NCI-H1436 (cell line): ENCODE measurements at places on chromosomes 13 and 19.

- DNase-seq, result no peak
Observed at GRCh38 chr13:111337206-111337605, 16.8 kb downstream of the TEX29 start.

- no peak for DNase-seq
Observed at GRCh38 chr13:44181931-44182330, 191.7 kb upstream of the SERP2 start.

GRCh38 chr13:99446242-99446641 lies 55.0 kb upstream of the TM9SF2 start:
- no peak for DNase-seq

- DNase-seq, result no peak
Observed at GRCh38 chr13:20411638-20412342, 113.9 kb downstream of the CRYL1 start.

- no peak for DNase-seq
Observed at GRCh38 chr13:89812856-89813255, 1534.6 kb upstream of the MIR17HG start.

DNA sequence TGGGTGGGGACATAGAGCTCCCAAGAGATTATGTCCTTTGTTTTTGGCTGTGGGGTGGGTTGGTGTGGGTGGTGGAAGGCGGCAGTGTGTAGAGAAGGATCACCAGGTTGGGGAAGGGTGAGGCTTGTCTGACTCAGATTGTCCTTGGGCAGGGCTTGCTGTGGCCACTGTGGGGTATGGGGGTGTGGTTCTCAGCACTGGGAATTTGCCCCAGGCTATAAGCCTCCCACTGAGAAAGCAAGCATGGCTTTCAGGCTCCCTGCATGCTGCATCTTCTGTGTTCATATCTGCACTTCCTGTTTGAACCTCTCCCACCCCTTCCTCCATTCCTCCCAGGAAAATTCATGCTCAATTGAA lies 34.9 kb downstream of the DNAJC15 start:
- no peak for DNase-seq

GRCh38 chr13:40146611-40147117 lies 491.2 kb downstream of the COG6 start:
- no peak for DNase-seq
